ENCODE measurements at places on chromosomes 5 and 9.
A peak's percentile ranks its signal among the peaks of the same experiment; 100 is the strongest.

DNA sequence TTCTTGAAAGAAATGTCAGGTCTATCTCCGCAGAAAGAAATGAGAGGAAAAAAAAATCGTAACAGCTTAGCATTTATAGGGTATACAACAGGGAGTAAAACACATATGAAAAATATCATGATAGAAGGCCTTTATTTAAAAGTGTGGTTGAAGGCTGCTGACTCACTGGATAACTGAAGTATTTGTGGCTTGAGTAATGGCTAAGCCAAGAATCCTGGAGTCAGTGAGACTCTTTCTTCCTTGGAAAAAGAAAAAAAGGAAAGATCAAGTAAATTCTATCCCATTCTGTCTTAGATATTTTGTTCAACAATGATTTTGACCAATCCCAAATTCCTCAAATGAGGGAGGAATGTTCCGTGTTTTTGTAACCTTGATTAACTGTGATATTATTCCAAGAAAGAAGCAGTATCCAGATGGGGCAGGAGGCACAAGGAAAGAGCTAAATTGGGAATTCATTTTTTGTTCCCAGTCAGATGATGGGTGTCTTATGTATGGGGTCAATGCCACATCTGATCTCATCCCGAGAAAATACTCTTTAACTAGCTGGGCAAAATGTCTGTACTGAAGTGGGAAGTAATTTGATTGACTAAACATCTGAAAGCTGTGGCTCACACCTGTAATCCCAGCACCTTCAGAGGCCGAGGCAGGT, 64.3 kb upstream of the MYO10 start:
- DNase-seq = no peak

DNA sequence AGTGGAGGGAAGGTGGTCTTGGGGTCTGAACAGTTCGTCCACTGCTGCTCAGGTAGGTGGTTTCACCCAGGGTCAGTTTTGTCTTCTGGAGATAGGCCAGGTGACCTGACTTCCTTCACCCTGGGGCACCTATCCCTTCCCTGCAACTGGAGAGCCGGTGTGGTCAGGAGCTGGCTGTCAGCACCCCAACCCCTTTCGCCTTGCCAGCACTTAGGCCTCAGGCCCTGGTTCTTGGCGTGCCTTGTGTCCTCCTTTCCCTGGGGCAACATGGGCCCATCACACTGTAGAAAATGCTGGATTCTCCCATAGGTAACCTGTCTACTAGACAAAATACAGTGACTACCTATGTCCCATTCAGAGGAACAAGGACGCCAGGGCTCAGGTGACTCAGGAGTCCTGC, 13.1 kb downstream of the PROP1 start:
- DNase-seq = no peak

- DNase-seq = no peak
Observed at GRCh38 chr9:134423166-134423565, 96.9 kb downstream of the RXRA start.

DNA sequence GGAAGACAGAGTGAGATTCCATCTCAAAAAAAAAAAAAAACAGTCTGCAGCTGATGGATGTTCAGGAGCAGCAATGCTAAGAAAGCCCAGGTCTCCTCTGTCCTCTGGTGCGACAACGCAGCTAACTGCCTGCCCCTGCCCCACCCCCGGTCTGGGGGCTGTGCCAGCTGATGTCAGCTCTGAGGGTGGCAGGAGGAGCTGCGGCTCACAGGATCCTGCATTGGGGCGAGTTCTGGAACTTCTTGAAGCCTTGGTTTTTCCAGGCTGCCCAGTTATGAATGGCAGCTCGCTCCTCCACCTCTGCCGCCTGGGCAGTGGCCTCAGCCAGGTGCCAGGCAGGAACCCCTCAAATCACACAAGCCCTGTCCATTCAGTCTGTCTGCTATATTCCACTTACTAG, 113.5 kb downstream of the ROR2 start:
- DNase-seq = peak; percentile 39

DNA sequence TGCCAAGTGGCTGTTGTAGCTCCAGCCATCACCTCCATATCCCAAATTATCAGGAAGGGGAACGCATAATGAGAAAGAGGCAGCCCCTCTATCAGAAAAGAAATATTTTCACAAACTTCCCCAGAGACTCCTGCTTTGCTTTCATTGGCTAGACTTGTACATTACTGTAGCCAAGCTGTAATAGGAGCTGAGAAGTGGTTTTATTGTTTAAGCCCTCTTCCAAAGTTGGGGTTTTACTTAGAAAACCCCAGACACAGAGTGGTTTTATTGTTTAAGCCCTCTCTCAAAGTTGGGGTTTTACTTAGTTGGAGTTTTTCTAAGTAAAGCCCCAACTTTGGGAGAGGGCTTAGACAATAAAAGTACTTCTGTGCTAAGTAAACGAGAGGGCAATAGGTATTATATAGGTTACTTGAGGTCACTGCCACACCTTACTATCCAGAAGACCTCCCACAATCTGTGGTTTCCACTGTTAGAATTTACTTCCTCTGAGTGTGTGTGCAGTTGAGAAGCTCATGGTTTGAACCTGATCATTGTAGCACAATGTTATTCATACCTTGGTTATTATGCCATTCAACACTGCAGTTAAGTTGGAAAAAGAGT, 215.7 kb upstream of the OTULINL start:
- no peak for DNase-seq
